ENCODE measurements at places on chromosomes 6 and 20. TPM values are rescaled to one million over a fixed set of nuclear protein-coding genes. Genes with fewer than 3 reads are reported as not detected.

- no peaks in the 10 kb centered on the region for H3K4me1 ChIP-seq
- peak; percentile 32 for DNase-seq
- H3K27ac ChIP-seq: no peak overlapping the region
- H3K36me3 ChIP-seq: peaks cover 5% of the 10 kb centered on the region
Observed at GRCh38 chr6:89323511-89323971, 8.4 kb upstream of the GABRR2 start.

DNA sequence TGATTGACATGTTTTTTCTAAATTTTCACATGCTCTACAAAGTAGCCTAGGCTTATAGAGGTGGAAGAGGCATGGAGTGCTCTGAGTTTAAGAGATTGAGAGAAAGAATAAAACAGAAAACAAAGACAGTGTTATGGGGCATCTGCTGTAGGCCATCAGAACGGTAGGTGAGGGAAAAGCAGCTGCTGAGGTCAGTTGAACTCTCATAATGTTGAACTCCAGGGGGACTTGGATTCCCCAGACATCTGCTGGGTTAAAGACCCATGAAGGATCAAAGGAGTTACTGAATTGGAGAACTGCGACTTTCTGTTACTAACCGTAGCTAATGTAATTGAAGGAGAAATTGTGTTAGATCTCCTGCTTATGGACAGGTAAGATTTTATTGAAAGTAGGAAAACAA is 333.9 kb downstream of the TFAP2B start:
- no peaks in the 10 kb centered on the region for H3K4me1 ChIP-seq
- H3K36me3 ChIP-seq: no peaks in the 10 kb centered on the region
- H3K27ac ChIP-seq: no peak overlapping the region

- peaks cover 6% of the 10 kb centered on the region for H3K36me3 ChIP-seq
- H3K4me3 ChIP-seq: no peak overlapping the region
- H3K27me3 ChIP-seq: no peaks in the 10 kb centered on the region
- DNase-seq: no peak
- peaks cover 6% of the 10 kb centered on the region for H3K4me1 ChIP-seq
- H3K27ac ChIP-seq: no peak overlapping the region
Observed at GRCh38 chr6:43359831-43360230, 9.6 kb downstream of the ZNF318 start.

ZNF334 gene
- total RNA-seq: 15.2 TPM

TMEM239 gene
- not detected for total RNA-seq

TMEM170B gene
- total RNA-seq: 8.6 TPM

PSORS1C1 gene
- total RNA-seq: 0.16 TPM

DNA sequence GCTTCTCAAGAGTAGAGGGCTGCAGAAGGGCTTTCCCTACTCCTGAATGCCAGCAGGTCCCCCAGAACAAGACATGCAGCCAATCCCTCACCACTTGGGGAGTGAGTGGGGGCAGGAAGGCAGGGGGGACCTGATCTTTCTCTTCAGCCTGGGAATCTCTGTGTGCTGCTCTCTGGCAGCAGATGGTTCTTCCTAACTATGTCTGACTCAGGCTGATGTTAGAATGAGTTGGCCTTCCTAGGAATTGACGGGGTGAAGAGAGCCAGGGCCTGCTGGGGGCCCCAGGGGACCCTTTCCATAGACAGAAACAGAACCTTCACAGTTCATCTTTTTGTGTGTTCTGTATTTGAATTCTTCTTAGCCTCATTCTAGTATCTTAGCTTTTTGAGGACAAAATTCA is 29.0 kb upstream of the TCP11 start:
- no peak for DNase-seq
- H3K4me1 ChIP-seq: no peaks in the 10 kb centered on the region
- no peak overlapping the region for H3K27ac ChIP-seq
- H3K27me3 ChIP-seq: no peaks in the 10 kb centered on the region
- no peak overlapping the region for H3K4me3 ChIP-seq

PAK5 gene
- total RNA-seq: 1.1 TPM

STX11 gene
- 0.08 TPM for total RNA-seq

DNA sequence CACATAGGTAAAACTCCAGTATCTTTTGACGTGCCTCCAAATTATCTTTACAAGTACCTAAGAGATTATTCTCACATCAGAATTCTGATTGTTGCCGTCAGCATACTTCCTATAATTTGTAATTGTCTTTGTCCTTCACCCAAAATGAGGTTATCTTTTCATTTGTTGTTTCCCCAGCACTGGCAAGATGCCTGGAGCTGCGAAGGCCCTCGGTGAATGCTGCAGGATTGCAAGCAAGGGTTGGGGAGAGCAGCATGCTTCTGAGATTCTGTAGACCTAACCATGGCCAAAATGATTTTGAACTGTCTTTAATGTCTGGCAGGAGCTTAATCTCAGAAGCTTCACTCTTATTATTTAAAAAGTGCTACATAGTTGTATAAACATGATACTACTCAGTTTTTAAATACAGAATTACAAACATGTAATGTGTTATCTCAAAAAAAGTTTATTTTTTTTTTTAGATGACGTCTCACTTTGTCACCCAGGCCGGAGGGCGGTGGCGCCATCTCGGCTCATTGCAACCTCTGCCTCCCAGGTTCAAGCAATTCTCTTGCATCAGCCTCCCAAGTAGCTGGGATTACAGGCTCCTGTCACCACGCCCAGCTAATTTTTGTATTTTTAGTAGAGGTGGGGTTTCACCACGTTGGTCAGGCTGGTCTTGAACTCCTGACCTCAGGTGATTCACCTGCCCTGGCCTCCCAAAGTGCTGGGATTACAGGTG is 88.7 kb downstream of the ELOVL5 start:
- no peak for DNase-seq
- no peak overlapping the region for H3K27ac ChIP-seq
- H3K4me1 ChIP-seq: no peaks in the 10 kb centered on the region
- no peaks in the 10 kb centered on the region for H3K27me3 ChIP-seq
- H3K36me3 ChIP-seq: peaks cover 18% of the 10 kb centered on the region

CST2 gene
- not detected for total RNA-seq

DNA sequence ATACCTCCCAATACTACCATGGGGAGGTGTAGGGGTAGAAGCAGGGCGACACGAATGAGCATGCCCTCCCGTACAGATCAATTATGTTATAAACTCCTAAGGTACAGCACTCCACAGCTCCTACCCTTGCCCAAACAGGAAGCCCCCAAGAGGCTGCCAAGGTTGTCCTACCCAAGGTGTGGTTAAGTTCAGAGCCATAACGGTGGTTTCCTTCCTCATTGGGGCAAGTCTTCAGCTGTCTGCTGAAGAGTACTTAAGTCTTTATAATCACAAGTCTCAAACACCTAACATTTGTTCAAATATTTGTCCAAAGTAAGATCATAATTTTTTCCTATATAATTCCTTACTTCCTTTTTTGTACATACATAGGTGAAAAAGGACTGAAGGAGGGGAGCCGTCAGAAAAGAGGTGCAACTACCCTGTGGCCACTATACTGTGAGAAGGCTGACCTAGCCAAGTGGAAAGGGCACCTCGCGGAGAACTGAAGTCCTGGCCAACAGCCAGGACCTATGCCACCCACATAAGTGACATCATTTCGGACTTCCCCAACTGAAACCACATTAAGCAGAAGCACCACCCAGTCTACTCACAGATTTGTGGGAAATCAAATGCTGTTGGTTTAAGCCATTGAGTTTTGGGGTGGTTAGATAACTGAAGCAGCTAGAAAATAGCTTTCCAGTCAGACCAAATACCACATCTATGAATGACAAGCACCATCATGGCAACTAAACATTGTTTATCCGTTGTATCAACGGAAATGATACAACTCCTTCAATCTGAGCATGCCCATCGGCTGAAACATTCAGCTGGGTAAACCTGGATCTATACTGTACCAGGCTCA is 2.9 kb upstream of the RAB22A start:
- peaks cover 13% of the 10 kb centered on the region for H3K4me1 ChIP-seq
- no peaks in the 10 kb centered on the region for H3K36me3 ChIP-seq
- DNase-seq: no peak

DNA sequence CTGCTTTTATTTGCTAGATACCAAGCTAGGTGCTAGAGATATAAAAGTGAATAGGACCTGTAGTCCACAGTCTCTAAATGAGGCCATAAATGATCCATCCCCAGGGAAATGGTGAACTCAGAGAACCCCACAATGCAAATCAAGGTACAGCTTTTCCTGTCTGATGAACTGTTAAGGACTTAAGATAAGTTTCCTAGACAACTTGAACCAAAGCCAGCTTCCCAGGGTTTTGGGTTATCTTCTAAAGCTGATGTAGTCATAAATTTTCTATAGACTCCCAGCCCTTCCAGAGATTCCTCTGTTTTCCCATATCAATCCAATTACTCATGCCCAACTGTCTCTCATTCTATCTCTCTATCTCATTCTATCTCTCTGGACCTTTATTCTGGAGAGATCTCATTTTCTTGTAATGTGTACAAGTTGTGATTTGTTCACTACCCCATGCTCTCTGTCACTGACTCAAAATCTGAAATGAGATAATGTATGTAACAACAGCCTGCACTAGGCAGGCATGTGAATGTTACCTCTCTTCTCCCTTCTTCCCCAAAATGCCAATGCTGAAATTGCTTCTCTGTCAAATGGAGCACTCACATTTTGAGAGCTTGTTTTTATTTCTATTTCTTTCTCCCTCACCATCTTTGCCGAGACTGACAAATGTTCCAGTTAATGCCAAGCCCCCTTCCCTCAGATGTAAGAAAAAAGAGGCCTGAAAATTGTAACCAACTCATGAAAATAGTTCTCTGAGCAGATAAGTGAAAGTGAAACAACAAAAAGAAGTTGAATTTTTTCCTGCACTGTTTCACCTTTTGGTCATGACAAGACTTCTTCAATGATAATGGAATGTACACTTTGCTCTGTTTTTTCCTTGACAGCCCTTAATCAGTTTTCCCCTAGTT is 279.9 kb downstream of the SLC35F1 start:
- no peaks in the 10 kb centered on the region for H3K27me3 ChIP-seq
- no peak overlapping the region for H3K4me3 ChIP-seq
- H3K36me3 ChIP-seq: no peaks in the 10 kb centered on the region
- H3K4me1 ChIP-seq: no peaks in the 10 kb centered on the region
- DNase-seq: no peak
- no peak overlapping the region for H3K27ac ChIP-seq

DNA sequence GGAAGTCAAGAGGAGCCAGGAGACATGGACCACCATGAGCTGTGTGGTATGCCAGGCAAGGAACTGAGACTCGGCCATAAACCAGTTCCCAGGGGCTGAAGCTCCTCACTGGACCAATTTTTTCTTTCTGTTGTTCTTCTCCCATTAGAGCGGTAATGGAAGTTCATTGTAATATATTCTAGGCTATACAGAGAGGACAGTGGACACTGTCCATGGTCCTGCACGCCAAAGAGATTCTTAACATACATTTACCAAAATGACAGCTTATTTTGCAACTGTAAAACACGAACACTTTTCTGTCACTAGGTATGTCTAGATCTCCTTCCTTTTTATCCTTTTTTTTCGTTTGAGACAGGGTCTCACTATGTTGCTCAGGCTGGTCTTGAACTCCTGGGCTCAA is 13.1 kb upstream of the DSN1 start:
- H3K4me3 ChIP-seq: no peak overlapping the region
- DNase-seq: no peak
- no peaks in the 10 kb centered on the region for H3K27me3 ChIP-seq
- H3K27ac ChIP-seq: no peak overlapping the region
- H3K4me1 ChIP-seq: no peaks in the 10 kb centered on the region

TBC1D7 gene
- 62.0 TPM for total RNA-seq

- H3K27ac ChIP-seq: no peak overlapping the region
- peaks cover 6% of the 10 kb centered on the region for H3K4me1 ChIP-seq
- no peaks in the 10 kb centered on the region for H3K36me3 ChIP-seq
- H3K27me3 ChIP-seq: peaks cover 20% of the 10 kb centered on the region
- H3K4me3 ChIP-seq: no peak overlapping the region
- DNase-seq: no peak
Observed at GRCh38 chr20:63502671-63503172, 3.8 kb upstream of the EEF1A2 start.

RBM38 gene
- total RNA-seq: 80.5 TPM

- H3K4me3 ChIP-seq: no peak overlapping the region
- no peaks in the 10 kb centered on the region for H3K27me3 ChIP-seq
- H3K27ac ChIP-seq: peak overlapping the region; percentile 83
- DNase-seq: no peak
Observed at GRCh38 chr6:104699593-104700329, 160.0 kb downstream of the HACE1 start.

GRCh38 chr6:98037571-98037970 is 754.6 kb upstream of the MMS22L start:
- DNase-seq: peak; percentile 61
- no peak overlapping the region for H3K4me3 ChIP-seq
- peaks cover 52% of the 10 kb centered on the region for H3K4me1 ChIP-seq
- H3K36me3 ChIP-seq: no peaks in the 10 kb centered on the region

GRCh38 chr20:63531686-63532448 is 5.3 kb downstream of the PTK6 start:
- H3K4me3 ChIP-seq: no peak overlapping the region
- H3K4me1 ChIP-seq: no peaks in the 10 kb centered on the region
- no peaks in the 10 kb centered on the region for H3K36me3 ChIP-seq
- DNase-seq: no peak

- H3K27ac ChIP-seq: no peak overlapping the region
- no peaks in the 10 kb centered on the region for H3K27me3 ChIP-seq
- peaks cover 30% of the 10 kb centered on the region for H3K4me1 ChIP-seq
- H3K36me3 ChIP-seq: no peaks in the 10 kb centered on the region
- peak overlapping the region; percentile 81 for H3K4me3 ChIP-seq
Observed at GRCh38 chr6:122484760-122485159, 13.2 kb upstream of the SERINC1 start.

GPR6 gene
- not detected for total RNA-seq

DNA sequence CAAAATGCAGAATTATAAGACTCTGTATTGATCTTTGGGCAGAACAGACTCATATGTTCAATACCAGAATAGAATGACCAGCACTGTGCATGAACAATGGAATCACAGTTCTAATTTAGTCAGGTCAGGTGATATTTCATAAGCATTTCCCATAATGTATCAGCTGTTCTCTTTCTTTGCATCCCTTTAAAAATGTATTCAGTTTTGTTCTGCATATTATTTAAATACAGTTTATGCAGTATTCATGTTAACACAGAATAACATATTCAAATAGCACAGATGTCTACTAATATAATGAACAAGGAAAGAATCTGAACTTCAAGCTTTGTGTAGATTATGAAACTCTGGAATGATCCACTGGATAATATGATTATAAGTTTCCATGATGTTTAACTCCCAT is 128.5 kb downstream of the LAMP5 start:
- H3K4me3 ChIP-seq: no peak overlapping the region
- no peak for DNase-seq
- H3K27ac ChIP-seq: no peak overlapping the region
- no peaks in the 10 kb centered on the region for H3K27me3 ChIP-seq
- no peaks in the 10 kb centered on the region for H3K4me1 ChIP-seq
